SIG-M5 (cell line): ENCODE measurements at places on chromosomes 7 and 10.

GRCh38 chr10:99521765-99522469 is 10.8 kb upstream of the NKX2-3 start:
- no peak for DNase-seq

DNA sequence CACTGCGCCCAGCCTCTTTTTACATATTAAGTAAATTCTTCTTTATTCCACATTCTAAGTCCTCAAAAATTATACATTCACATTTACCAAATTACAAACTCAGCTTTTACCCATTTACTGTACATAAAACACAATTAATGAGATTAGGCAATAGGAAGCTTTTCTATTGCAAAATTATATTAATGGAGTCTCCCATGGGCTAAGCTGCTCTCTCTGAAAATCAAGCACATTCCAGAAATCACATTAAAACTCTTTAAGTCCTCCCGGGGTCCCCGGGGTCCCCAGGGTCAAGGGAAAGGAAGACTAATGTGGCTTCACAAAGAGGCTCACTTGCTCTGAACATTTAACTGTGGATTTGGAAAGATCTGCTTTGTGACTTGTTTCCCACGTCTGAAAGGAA is 127.4 kb upstream of the KMT2E start:
- no peak for DNase-seq

GRCh38 chr10:119362122-119362521 is 154.8 kb downstream of the GRK5 start:
- no peak for DNase-seq

- DNase-seq = no peak
These were observed 94.0 kb downstream of the MMRN2 start for GRCh38 chr10:86863484-86863842.

DNA sequence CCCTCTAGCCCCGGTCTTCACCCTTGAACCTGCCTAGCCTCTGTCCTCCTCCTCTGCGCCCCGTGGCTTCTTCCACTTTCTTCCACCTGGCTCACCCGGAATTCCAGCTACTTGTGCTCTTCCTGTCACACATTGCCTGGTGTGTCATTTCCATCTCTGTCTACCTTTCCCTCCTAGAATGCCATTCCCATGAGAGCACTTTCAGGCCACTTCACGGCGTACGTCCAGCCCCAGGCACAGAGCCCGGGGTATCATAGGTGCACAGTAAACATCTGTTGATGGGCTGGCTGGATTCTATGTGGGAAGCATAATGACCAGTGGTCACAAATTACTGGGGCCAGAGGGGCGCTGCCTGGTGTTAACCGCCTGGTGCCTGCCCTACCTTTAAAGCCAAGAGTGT is 161.3 kb downstream of the CUX1 start:
- no peak for DNase-seq

- DNase-seq = no peak
These were observed 28.8 kb upstream of the GNAI1 start for GRCh38 chr7:80105701-80106408.

- no peak for DNase-seq
These were observed 145.2 kb upstream of the UNC5B start for GRCh38 chr10:71067098-71067740.

DNA sequence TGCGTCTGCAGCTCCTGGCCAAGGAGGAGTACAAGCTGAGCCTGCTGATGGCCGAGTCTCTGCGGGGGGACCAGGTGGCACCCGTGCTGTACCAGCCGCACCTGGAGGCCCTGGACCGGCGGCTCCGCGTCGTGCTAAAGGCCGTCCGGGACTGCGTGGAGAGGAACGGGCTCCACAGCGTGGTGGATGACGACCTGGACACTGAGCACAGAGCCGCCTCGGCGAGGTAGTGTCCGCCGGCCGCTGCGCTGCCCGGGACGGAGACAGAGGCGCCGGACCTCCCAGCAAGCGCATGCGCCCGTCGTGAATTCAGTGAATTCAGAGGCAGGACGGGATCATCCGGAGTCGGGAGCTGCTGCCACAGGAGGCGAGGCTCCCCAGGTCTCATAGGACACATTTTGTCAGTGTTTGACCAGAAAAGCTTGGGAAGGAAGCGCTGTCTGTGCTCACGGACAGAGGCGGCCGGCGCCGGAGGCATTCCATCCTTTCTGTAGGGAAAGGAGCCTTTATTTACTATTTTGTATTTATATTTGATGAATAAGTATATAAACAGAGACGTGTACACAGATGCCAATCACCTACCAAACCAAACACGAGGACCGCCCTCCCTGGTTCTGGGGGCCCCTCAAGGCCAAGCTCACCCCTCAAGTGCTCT is 30.1 kb upstream of the FOXL3 start:
- DNase-seq = no peak

- no peak for DNase-seq
These were observed 807 bp upstream of the MINPP1 start for GRCh38 chr10:87503886-87504285.

DNA sequence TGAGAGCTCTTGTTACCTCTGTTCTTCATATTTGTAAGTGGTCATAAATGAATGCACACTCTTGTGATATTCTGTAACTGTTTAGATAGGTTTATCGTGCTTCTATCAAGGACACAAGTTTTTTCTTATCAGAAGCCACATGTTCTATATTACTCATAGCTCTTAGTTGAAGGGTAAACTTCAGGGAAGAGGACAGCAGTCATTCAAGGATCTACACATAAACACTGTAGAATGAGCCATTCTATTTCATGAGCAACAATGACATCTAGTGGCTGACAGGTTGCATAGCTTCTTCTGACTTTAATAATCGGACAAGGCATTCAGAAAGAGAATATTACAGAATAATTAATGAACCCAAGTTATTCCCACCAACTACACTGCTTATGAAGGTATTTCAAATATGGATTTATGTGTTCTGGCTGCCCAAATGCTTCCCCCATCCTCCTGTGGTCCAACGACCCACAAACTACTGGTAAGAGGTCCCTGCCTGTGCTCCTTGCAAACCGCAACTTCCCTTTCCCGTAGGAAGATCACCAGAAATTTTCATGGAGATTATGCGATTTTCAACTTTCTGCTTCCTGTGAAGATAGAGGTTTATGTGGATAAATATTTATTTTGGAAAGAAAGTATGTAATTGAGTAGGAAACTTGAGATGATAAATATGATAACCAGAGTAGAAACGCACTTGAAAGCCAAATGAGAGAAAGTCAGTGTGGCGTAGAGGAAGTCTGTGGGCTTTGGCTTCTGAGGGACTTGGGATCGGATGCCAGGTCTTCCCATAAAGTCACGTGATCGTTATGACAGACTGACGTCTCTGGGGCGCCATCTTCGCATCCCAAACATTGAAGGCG is 16.8 kb upstream of the ABCB5 start:
- DNase-seq = no peak

DNA sequence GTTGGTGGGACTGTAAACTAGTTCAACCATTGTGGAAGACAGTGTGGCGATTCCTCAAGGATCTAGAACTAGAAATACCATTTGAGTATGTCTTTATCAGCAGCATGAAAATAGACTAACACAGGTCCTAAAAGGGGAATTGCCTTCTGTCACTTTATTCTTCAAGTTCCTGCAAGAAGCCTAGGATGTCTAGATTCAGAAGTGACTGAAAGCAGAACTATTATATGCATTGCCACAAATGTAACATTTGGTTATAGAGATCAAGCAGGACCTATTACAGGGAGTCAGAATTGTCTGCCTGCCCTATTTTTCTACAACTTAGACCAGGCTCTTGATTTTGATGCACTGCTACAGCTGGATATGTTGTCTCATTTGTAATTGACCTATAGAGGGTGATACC is 364.7 kb downstream of the SORCS1 start:
- DNase-seq = no peak

DNA sequence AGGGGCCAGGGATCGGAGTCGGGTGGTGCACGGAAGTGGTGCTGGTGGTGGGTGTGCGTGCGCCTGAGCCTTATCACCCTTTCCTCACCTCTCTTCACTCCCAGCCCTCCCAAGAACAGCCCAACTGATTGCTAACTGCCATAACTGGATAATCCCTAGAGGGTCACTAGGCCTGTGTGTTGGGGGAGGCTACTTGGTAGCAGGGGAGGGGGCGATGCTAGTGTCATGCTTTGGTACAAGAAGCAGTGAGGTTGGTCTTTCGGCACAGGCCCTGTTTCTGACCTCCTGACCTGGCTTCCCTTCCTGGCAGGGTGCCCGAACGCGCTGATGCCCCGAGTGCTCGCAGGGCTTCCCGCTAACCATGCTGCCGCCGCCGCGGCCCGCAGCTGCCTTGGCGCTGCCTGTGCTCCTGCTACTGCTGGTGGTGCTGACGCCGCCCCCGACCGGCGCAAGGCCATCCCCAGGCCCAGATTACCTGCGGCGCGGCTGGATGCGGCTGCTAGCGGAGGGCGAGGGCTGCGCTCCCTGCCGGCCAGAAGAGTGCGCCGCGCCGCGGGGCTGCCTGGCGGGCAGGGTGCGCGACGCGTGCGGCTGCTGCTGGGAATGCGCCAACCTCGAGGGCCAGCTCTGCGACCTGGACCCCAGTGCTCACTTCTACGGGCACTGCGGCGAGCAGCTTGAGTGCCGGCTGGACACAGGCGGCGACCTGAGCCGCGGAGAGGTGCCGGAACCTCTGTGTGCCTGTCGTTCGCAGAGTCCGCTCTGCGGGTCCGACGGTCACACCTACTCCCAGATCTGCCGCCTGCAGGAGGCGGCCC is 652 bp downstream of the KAZALD1 start:
- no peak for DNase-seq

GRCh38 chr7:38685851-38686250 is 54.7 kb upstream of the AMPH start:
- no peak for DNase-seq

DNA sequence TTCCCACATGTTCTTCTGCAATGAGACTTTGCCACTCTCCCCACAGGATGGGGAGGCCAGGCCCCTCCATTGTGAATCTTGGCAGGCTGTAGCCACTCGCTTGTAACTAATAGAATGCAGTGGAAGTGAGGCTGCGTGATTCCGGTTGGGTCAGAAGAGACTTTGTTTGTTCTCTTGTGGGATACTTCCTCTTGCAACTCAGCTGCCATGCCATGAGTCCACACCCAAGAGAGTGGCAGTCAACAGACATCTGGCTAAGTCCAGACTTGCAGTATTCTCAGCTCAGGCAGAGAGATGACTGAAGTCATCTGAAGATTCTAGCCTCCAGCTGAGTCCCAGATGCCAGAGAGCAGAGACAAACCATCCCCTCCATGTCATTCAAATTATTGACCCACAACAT is 153.4 kb upstream of the GDF10 start:
- DNase-seq = no peak

DNA sequence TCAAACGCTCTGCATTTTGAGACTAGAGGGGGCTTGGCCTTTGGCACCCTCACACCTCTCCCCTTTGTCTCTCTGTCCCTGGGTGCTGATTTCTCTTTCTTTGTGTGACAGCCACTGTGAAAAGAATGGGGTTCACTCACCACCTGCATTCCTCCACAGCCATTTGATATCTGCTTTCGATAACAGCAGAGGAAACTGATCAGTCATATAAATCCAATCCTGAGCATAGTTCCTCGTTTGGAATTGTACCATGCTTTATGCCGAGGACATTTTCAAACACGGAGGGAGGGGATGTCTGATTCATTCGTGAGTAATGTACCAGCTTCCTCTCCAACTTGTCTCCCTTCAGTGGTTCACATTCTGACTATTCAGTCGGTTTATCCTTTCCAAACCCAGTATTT is 15.8 kb downstream of the MET start:
- DNase-seq = no peak

DNA sequence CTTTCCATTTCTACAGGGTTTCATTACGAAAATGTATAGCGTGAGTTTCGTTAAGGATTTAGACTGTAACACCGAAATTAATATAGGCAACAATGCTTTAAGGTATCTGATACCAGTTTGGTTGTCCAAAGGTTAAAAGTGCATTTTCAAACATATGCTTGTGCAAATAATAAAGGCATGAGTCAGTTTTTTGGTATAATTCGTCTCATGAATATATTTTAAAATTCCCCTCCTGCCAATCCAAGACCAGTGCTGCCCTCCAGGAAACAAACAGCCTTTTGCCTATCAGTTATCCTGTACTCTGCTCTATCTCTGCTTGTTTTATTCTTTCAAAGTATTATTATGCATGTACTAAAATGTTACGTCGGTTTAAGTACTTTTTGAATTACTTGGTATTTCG is 2.0 kb downstream of the LCOR start:
- no peak for DNase-seq

- no peak for DNase-seq
These were observed 7.8 kb downstream of the EN2 start for GRCh38 chr7:155465761-155466141.

- no peak for DNase-seq
These were observed 441 bp downstream of the BMI1 start for GRCh38 chr10:22321156-22321923.

GRCh38 chr7:21568762-21569161 is 25.9 kb downstream of the DNAH11 start:
- no peak for DNase-seq

DNA sequence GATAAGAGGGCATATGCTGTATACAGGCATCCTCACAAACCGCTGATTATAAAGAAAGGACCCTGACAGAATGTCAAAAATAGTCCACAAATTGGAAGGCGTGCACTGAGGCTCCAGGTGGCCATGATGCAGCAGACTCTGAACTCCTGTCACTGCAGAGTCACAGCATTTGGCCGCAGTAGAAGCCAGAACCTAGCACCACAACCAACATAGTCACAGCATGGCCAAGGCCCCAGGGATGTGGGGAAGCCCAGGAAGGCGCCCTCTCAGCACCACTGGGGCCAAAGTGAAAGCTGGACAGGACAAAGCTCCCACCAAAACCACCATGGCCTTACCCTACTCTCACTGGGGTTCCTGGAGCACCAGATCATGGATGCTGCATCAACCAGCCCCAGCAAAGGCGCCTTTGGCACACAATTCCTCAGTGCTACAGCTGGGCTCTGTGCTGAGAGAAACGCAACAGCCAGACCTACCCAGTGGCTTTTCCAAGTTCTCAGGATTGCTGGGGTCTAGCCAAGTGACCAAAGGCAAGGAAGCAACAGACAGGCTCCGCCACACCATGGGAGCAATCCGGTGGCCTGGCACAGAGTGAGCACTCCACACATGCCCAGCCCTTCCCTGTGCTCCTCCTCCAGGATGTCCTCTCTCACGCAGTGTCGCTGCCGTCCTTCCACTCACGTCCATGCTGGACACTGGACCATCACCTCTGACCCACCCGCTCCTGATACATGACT is 60.2 kb downstream of the STK17A start:
- no peak for DNase-seq

DNA sequence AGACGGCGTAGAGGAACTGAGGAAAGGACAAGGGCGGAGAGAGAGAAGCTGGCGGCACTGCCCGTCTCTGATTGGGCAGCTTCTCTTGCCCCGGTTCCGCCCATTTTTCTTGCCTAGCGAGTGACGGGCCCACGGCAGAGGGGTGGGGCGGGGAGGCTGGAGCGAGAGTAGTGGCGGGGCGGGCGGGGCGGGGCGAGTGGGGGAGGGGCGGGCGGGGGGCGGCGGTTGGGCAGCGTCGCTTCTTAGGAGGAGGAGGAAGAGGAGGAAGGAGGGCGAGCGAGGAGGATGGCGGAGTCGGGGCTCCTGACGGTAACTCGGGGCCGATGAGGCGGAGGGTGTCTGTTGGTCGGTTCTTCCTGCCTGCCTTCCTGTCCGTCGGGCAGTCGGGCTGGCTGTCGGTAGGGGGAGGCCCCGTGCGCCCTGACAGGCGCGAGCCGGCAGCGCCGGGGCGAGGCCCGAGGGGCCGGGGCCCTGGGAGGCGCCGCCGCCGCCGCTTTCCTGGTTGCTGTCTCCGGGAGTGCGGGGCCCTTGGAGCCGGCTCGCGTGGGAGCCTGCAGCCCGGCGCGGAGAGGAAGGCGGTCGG is at the start of gene SHOC2:
Gene SHOC2 (plus strand): TSS at position 256 of the 583 bp plus-strand sequence. CDS start 44,755 bp downstream, outside the sequence.
- DNase-seq = no peak
